ENCODE measurements at places on chromosomes 4 and X.

- DNase-seq = no peak
These were observed 217.1 kb downstream of the ARAP2 start for GRCh38 chr4:36027203-36027602.

DNA sequence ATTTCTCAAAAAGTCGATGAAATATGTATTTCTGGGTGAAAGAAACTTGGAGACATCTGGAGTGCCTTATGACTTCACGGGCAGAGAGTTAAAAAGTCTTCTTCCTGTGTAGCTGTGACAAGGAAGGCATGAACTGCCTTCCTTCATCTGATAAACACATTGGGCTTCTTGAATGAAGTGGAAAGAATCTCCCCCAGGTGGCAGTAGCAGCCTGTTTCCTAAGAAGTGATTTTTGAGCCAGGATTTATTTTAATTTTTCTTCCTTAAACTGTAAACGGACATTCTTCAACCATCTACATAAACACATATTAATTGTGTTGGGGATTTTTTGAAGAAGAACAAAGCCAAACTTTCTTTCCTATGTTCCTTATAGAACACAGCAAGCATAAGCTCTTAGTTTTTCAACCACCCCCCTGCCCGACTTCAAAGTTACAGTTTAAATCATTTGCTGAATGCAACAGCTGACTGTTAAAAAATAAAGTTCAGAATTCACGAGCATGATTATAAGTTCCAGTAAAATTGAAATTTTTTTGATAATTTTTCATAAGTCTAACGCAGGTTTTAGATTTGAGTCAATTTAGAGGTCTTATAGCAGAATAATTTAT lies 980 bp upstream of the GIMD1 start:
- no peak for DNase-seq

DNA sequence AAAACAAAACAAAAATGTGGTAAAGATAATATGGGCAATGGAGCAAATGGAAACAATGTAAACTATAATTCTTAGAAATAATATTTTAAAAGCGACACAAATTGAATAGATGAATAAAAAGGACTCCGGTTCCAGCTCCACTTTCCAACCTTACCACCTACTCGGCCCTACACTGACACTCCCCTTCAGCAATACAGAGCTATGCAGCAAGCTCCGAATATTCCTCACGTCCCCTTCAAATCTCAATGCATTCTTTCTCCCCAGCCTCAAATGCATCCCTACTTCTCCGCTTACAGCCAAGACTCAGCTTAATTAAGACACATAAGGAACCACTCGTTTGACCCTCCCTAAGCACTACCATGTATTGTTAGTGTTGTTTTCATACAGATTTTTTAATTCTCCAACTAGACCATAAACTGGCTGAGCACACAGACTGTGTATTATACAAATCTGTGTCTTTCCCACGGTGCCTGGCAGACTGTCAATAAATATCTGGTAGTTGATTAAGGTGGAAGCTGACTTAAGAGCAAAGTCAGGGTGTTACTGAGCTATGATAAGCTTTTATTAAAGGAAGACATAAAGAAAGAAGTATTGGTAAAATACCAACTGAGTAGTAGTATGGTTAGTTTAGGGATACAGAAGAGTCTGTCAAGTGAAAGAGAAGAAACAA lies 219.1 kb downstream of the NR3C2 start:
- no peak for DNase-seq

GRCh38 chr4:149997881-149998421 lies 80.3 kb upstream of the DCLK2 start:
- DNase-seq = no peak

DNA sequence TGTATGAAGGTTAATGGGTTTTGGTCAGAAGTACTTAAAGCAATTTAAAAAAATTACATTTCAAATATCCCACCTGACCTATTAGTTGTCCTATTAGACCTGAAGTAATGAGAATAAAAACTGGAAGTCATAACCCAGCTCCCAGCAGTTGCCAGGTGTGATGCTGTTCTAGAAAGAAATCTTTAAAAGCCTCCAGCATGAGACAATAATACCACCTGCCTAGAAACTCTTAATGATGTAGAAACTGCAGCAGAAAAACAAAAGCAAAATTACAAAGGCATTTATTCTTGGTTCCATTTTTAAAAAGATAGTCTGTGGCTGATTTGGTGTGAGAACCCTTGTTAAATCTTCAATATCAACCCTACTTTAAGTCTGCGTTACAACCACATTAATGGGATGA lies 1137.7 kb upstream of the TENM3 start:
- no peak for DNase-seq

GRCh38 chr4:16516796-16517439 lies 290.6 kb upstream of the TAPT1 start:
- no peak for DNase-seq

DNA sequence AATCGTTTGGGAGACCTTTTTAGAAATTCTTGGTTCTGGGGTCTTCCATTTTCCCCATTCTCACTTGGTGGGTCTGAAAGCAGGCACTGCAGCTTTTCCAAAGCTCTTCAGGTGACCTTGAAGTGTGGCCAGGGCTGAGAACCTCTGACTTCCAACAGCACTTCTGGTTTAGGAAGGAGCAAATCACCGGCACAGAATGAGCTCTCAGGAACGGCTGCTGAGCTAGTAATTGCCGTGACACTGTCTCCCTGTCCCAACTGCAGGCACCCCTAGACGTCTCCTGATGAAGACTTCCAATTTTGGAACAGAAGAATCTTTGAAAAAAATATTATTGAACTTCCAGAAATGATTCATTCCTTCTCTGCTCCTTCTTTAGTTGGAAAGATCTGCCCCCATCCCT lies 31.3 kb downstream of the CD38 start:
- DNase-seq = no peak

DNA sequence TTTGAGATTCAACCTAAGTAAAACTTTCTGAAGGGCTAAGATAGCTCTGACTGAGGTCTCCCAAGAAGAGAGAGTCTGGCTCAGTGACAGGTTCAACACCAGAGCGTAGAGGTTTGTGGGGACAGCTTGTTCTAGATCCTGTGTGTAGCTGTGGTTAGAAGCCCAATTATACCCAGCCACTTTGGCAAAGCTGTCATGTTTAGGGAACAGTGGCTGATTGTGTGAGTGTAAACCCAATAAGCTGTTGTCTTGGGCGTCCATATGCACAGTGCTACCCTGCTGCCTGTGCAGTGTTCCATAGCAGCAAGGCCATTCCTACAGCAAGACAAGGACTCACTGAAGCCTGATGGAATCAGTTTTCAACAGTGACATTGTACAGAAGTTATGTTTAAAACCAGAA lies 11.2 kb upstream of the SCRG1 start:
- DNase-seq = no peak

DNA sequence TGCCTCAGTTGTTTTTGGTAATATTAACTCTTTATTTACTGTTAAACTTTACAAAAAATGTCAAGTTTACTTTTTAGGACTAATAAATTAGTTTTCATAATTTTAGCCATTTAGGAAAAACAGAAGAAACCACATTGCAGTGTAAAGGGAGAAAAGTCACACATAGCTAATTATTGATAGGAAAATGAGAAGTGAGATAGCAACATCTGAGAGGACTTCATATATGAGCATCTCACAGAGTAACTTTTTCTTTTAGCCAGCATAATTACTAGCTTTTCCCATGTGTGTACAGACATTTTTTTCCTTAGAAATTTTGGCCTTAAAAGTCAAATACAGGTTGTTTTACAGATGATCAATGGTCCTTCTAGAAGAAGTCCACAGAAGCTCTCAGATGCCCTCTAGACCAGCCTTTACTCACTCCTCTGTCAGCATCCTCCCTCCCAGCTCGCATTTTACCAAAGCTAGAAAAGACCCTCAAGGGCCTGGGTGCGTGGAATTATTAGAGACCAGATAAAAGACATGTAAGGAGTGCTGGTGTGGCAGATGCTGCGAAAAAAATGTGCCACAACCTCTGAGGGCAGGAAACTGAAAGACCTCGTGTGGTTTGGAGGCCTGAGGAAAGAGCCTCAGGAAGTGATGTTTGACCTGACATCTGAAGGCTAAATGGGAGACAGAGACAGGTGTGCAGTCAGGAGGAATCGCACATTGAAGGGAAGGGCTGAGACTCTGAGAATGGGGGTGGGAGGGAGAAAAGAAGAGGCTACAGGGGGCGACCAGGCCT lies 156.9 kb downstream of the CBR4 start:
- DNase-seq = no peak

- DNase-seq = no peak
These were observed 533.0 kb downstream of the BCOR start for GRCh38 chrX:39564751-39565150.

DNA sequence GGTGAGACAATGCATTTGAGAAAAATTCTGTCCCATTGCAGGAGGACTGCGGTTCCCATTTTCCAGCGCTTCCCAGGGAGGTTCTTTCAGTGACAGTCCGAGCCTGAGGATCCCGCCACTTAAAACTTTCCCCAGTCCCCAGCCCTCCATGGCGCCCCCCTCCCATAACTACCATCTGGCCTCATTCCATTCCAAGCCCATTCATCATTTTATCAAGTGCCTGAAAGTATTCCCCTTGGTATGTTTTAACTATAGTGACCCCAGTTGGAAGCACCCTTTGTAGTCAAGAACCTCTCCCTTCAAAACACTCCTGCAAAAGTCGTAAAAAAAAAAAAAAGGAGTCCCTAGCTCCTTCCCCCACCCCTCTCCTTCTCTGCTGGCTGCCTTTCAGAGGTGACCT lies 1.2 kb downstream of the RASL11B start:
- DNase-seq = no peak

GRCh38 chr4:59380841-59381366 lies 1819.2 kb upstream of the ADGRL3 start:
- no peak for DNase-seq

- DNase-seq = no peak
These were observed 183.3 kb downstream of the KDR start for GRCh38 chr4:54941994-54942552.

GRCh38 chrX:150765782-150766350 lies 72.7 kb downstream of the MTMR1 start:
- no peak for DNase-seq

GRCh38 chrX:68332201-68332731 lies 101.0 kb downstream of the OPHN1 start:
- DNase-seq = no peak

GRCh38 chr4:98343626-98344025 lies 82.4 kb downstream of the RAP1GDS1 start:
- DNase-seq = no peak

GRCh38 chr4:25487155-25487554 lies 110.1 kb downstream of the ANAPC4 start:
- DNase-seq = no peak

- no peak for DNase-seq
These were observed 120.6 kb upstream of the TBC1D9 start for GRCh38 chr4:140876615-140877364.

DNA sequence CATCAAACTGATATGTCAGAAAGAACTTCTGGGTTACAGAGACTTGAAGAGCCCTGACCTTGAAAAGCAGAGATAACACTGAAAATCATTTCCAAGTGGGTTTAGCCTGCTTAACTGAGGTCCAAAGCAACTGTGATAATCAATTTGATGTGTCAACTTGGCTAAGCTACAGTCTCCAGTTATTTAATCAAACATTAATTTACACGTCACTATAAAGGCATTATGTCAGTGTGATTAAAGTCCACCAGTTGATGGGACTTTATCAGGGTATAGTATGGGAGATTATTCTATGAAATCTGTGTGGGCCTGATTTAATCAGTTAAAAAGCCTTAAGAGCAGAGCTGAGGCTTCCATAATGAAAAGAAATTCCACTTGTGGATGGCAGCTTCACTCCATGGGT lies 69.1 kb upstream of the PRSS48 start:
- DNase-seq = no peak

- no peak for DNase-seq
These were observed 35.5 kb downstream of the KDR start for GRCh38 chr4:55089916-55090315.

GRCh38 chr4:23811161-23811560 lies 78.7 kb downstream of the PPARGC1A start:
- DNase-seq = no peak

DNA sequence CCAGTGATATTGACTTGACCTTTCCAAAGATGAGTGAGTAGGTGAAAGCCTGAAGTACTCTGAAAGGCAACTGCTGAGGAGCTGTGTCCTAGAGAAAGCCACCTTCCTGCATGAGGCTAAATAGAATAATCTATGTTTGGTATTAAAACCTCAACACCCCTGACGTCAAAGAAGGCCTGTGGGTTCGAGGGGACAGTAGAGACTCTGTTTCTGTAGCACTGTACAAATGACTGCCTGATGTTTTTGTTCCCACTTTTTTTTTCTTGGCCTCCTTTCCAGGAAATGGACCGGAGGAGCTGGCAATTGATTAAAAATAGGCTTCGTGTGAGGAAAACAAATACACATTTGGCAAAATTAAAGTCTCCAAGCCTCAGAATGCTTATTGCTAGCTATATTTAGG lies 29.5 kb downstream of the TMEM255A start:
- DNase-seq = no peak

GRCh38 chr4:7337196-7338058 lies 97.3 kb downstream of the PSAPL1 start:
- DNase-seq = no peak

GRCh38 chr4:113708250-113708649 lies 53.3 kb downstream of the CAMK2D start:
- DNase-seq = no peak
